Stimulated activated CD4-positive, alpha-beta T cell treated with anti-CD3 and anti-CD28 coated beads, Interleukin-1b, Interleukin-23, amount 100 ng/mL, for 4 hours (primary cell): ENCODE measurements at places on chromosomes 4 and X.

GRCh38 chr4:168839758-168840391 lies 170.2 kb downstream of the CBR4 start:
- DNase-seq, result no peak

- no peak for DNase-seq
These were observed 83.7 kb upstream of the F9 start for GRCh38 chrX:139446832-139447231.

- DNase-seq, result no peak
These were observed 17.8 kb downstream of the HSD17B13 start for GRCh38 chr4:87304745-87305432.

GRCh38 chrX:68732906-68733493 lies 85.5 kb downstream of the STARD8 start:
- peak; percentile 46 for DNase-seq

DNA sequence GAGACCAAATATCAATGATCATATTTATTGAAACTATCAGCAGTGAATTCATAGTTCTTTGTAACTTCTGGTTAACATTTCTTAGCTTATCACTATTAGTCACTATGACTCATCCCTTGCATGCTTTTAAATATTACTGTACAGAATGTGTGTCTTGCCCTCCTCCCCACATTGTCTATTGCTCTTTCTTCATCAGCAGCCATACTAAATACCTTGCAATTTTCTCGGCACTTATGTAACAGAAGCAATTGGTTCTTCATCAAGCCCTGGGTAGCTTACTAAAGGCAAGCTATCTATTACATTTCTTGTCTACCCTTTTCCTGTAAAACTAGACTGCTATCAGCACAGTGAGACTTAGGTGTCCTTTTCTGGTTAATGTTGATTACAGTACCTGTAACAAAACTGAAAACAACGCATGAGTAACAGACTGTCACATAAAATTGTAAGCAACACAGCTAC lies 8.2 kb downstream of the KLHL4 start:
- no peak for DNase-seq

GRCh38 chr4:76548704-76549103 lies 113.7 kb downstream of the SHROOM3 start:
- DNase-seq, result no peak

DNA sequence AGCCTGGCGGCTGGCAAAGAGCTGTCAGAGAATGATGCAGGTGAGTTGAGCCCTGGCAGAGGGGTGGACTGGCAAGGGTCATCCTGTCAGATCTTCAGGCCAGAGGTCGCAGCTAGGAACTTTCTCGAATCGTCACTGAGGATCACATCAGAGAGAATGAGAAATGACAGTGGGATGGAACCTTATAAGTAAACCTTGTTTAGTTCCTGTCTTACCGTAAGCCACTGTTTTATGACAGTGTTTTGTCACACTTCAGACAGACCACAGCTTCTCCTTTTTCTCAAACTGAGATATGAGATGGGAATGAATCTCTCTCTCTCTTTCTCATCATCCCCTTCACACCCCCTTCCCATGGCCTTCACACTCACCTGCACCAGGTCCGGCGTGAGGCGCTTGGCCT lies 9.3 kb downstream of the DIPK2B start:
- no peak for DNase-seq
